ENCODE measurements at places on chromosomes 12 and 14.

- no peak for DNase-seq
These were observed 2.3 kb downstream of the TMEM63C start for GRCh38 chr14:77183896-77184295.

- no peak for DNase-seq
These were observed 454.0 kb downstream of the FOXG1 start for GRCh38 chr14:29220566-29220965.

DNA sequence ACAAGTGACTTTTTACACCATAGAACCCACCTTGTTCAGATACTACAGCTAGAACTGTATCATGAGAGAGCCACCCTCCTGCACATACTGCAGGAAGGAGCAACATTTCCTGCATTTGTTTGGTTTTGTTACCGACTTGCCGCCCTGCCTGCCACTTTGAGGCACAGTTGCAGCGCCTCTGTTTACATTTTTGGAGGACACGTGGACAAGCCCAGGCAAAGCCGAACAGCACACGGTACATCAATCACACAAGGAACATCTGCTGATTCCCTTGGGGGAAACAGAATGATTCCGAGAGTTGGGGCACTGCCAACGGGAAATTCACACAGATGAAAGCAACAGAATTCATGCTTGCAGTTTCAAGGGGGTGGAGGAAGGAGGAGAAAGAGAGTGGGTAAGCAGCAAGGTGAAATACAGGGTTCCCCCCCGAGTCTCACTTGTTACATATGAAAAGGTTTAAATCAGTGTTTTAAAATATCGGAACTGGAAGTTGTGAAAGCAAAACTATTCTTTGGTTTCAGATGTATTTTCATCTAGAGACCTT, 110.7 kb downstream of the BTG1 start:
- DNase-seq, result peak; percentile 44

- no peak for DNase-seq
These were observed 173.0 kb upstream of the G2E3 start for GRCh38 chr14:30385925-30386324.

DNA sequence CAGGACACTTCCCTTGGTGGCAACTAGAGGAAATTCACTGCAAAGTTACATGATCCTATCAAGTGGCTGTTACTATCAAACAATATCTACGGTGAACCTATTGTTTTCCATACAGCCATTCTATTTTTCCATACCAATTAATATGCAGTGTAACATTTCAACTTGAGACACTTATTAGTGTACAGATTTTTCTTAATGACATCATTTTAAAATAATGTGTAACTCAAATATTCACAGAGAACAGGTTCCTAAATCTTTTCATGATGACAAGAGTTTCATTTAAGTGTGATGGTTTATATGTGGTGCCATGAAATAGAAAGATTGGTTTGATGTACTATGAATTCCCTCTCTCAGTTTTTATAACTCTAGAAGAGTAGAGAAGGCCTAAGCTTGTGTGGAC, 291.2 kb upstream of the SOX5 start:
- no peak for DNase-seq

DNA sequence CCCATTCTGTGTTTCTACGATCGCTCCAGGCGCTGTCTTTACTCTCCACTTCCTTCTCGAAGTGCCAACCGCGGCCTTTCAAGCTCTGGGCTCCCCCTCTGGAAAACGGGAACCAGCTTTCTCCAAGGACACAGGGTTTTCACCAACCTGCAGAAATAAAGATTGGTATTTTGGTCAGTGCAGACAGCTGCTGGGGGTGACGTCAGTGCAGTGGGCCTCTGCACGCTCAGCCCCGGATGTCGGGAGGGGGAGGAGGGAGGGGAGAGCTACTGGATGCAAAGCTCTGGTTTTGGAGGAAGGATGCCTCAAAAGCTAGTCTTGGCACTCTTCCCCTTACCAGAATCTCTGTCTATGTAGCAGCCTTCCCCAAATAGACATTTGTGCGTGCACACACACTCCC, 19.9 kb downstream of the HRK start:
- peak; percentile 57 for DNase-seq

DNA sequence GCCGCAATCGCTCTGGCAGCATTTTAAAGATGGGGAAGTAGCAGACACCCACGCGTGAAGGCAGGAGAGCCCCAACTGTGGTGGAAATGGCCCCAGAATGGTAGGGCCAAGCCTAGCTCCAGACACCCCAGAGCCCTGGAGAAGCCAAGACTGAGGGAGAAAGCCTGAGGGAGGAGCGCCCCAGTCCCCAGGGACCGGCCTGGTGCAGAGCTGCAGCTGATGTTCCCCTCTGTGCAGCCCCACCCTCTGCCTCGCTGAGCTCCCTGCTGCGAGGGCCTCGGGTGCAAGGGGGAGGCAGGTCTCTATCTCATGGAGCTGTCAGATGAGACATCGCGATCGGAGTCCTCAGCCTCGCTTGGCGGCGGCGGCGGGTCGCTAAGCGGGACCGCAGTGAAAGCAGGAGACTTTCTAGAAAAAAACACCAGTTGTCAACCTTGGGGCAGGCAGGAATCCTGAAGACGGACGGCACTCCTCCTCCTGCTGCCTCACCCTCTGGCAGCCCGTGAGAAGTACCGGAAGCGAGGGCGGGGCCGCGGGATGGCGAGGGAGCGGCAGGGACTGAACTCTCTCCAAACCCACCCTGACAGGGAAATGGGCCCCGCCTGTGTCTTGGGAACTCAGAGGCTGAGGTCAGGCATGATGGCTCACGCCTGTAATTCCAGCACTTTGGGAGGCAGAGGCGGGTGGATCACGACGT, 6.0 kb downstream of the GAPDH start:
- DNase-seq, result peak; percentile 95

DNA sequence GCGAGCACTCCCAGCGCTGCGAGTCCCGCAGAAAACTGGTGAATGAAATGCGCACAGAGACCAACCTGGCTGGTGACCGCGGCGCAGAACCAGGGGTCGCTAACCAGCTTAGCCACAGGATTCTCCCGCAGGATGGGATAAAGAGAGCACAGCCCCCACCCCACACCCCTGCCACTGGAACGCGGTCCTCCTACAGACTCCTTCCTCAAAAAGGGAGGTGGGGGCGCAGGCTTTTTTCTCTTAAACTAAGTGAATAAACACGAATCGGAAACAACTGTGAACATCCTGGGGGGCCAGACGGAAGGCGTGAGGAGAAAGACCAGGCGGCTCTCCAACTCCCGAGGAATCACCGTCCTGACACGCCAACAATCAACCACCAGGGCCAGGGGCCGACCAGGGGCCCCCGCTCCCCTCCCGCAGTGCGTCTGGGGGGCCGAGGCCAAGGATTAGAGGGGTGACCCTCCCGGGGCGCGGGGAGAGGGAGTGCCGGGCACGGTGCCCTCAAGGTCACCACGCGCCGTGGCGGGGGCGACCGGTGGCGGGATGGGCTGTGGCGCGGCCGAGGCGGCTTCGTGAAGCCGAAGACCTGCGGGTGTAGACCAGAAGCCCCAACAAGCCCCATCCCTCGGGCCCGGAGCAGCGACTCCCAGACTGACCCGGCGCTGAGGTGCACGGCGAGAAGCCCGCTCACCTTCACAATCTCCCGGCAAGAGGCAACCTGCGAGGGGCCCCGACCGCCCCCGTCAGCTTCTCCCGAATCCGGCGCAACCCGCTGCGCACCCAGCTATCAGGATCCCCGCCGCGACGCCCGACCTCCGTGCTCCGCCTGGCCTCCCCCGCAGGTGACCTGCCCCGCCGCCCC, 704 bp downstream of the ATP2B1 start:
- peak; percentile 47 for DNase-seq

- DNase-seq, result no peak
These were observed 1.1 kb downstream of the CKB start for GRCh38 chr14:103521438-103521950.

DNA sequence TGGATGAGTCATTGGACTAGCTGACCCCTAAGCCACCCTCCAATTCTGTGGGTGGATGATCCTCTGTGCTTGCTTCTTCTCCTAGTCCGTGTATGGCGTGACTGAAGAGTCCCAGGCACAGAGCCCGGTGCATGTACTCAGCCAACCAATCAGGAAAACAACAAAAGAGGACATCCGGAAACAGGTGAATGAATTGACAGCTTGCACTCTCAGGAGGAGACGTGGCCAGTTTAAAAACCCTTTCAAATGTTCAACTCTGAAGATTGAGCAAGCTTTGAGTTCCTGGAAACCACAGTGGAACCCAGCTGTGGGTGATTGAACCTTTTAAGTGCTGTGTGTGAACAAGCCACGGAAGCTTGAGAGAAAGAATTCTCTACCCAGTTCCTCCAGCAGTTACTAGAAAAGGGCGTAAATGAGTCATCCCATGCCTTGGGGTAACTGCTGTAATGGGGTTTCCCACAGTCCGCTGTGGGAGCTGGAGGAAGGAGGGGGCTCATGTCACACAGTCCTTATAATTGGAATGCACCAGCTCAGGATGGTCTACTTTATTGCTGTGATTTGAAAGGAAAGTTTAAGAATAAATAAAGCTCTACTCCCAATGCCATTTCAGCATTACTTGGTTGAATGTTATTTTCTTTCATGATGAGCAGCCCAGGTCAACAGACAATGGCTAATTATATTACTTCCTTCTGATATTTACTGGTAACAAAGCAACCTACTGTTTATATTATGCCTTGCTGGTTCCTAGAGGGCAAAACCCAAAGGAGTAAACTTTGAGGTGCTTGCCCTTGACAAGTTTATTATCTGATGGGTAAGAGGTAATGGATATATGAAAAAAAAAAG, 417.0 kb downstream of the DPF3 start:
- peak; percentile 33 for DNase-seq

DNA sequence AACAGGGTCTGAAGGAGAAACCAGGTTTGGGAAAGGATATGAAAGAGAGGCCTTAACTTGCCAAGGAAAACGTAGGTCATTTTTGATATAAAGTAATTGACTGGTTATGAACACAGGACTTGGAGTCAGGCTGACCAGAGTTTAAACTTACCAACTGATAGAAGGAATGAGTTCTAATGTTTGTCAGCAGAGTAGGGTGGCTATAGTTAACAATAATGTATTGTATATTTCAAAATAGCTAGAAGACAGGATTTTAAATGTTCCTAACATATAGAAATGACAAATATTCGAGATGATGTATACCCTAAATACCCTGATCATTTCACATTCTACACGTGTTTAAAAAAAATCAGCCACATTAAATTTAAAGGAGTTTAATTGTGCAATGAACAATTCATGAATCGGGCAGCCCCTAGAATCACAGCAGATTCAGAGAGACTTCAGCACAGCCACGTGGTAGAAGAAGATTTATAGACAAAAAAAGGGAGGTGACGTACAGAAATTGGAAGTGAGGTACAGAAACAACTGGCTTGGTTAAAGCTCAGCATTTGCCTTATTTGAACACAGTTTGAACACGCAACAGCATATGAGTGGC, 52.5 kb upstream of the PLEKHG7 start:
- no peak for DNase-seq

DNA sequence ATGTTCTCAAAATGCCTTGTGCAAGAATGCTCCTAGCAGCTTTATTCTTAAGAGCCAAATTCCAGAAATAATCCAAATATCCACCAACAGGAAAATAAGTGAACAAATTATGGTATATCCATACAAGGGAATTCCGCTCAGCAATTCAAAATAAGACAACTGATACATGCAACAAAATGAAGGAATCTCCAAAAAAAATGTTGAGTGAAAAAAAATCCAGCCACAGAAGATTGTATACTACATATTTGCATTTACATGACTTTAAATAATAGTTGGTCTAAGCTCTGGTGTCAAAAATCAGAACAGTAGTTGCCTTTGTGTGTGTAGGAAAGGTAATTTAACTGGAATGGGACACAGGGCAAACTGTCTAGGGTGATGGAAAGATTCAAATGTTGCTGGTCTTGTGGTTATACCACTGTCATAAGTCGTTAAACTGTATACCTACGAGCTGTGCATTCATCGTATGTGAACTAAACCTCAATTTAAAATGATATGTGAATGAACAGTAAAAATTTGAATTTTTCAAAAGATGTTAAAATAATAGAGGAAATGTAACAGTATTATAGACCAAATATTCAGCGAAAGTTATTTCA, 3.2 kb downstream of the CD69 start:
- no peak for DNase-seq

GRCh38 chr12:67837876-67838275, 151.4 kb upstream of the IFNG-AS1 start:
- DNase-seq, result no peak

DNA sequence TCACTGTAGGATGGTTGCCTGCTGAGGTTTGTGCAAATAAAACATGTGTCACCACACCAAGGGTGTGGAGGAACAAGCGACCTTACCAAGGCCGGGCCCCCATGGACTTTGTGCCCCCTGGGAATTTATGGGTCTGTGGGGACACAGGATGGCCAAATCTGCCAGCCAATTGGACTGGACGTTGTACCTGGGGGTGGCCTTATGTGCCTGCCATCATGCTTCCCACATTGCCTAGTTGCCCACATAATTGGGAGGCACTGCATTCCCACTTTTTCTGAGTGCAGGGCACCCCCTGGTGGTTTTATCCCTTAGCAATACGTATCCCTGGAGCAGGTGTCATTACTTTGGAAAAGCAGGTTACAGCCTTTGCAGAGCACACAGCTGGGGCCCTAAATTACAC, 92.6 kb upstream of the TMPO start:
- no peak for DNase-seq

DNA sequence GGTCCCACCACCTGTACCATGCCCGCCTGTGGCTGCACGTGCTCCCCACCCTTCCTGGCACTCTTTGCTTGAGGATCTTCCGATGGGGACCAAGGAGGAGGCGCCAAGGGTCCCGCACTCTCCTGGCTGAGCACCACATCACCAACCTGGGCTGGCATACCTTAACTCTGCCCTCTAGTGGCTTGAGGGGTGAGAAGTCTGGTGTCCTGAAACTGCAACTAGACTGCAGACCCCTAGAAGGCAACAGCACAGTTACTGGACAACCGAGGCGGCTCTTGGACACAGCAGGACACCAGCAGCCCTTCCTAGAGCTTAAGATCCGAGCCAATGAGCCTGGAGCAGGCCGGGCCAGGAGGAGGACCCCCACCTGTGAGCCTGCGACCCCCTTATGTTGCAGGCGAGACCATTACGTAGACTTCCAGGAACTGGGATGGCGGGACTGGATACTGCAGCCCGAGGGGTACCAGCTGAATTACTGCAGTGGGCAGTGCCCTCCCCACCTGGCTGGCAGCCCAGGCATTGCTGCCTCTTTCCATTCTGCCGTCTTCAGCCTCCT, 1.1 kb downstream of the INHBE start:
- DNase-seq, result no peak

DNA sequence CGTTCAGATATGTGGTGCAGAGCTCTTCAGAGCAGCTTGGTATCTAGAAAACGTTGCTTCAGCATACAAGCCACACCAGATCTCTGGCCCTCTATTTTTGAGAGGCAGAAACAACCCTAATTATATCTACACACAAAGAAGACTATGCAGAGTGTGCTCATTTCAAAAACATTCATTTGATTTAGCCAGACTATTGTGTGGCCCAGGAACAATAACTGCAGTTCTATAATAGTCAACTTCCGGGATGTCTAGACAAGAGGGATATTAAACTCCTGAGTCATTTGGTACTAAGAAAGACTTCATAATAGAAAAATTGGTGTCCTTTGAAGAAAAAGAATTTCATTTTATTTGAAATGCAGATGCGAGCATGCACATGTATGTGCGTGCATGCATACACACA, 153.8 kb downstream of the PELI2 start:
- no peak for DNase-seq
